Pancreas (tissue), 10 donors: ENCODE measurements at places on chromosomes 6 and 20.

- no peak for DNase-seq
These were observed 103.6 kb downstream of the ZMYND8 start for GRCh38 chr20:47252879-47253307.

DNA sequence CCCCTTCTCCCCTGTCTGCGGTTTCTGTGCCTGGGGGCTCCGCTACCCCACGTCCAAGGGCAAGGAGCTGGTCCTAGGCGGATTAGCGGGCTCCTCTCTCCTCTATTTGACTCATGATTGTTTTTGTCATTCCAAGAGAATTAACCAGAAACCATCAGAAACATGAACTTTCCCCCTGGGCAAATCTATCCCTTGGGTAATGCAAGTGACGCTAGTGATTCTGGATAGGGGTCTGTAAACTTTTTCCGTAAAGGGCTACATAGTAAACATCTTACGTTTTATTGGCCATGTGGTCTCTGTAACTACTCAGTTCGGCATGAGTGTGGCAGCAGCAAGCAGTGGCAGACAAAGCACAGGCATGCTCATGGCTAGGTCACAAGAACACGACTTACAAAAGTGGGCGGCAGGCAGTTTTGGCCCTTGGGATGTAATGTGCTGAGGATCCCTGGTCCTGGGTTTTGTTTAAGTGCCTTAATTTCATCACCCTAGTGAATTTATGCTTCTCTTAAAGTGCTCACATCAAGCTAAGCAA, 654 bp downstream of the CST11 start:
- DNase-seq, result no peak

- no peak for DNase-seq
These were observed 7.0 kb downstream of the SNX5 start for GRCh38 chr20:17961587-17961940.

DNA sequence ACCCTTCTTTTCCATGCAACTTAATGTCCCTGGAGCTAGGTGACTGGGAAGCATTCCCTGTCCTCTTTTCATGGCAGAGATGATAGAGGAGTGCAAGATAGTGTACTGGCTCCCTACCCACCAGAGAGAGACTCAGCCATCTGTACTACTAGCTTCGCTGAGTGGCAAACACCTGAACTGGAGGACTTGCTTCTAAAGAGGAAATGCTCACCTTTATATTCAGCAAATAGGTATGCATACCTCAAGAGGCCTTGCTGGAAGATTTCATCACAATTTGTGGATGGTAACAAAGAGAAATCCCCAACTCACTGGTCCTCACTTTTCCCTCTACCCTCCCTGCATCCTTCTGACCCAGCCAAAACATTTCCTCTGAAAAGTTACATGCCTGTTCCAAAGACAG, 124.1 kb downstream of the FOXA2 start:
- DNase-seq, result no peak

DNA sequence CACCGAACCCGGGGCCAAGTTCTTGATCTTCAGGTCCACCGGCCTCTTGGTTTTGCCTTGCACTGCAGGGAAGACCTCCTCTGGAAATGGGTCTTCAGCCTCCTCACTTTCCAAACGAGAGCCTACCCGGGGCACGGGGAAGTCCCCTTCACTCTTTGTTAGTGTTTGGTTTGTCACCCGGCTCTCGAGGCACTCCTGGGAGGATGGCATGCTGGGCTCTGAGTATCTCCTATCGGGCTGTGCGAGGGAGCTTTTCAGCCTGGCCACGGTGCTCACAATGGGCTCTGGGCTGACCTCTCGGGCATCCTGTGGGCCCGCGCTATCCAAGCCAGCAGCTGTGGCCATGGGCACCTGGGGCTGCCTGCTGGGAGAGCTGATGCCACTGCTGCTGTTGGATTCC, 8.1 kb downstream of the TAGAP start:
- DNase-seq, result no peak

DNA sequence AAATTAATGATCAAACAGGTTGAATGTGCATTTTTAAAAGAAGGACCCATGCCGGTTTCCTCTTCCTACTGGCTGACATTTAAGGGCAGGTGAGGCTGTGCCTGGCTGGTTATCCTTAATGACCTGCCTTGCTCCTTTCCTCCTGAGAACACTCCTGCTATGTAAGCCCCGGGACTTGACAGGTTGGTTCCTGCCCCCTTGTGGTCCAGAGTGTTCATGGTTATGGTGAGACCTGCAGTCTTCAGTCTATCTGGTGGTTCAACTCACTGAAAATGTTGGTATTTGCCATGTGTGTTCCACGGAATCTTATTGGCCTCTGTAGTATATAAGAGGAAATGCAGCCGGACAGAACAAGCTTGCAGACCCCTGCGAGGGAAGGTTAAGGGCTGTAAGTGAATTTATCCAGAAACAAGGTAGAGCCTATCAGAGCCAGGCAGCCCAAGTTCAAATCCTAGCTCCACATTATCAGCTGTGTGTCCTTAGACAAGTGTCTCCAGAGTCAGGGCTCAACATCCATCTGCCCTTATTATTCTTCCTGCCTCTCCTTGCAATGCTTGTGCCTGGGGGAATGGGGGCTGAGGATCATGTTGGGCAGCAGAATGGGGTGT, 5.2 kb upstream of the BPIFA3 start:
- DNase-seq, result peak; percentile 59
